ENCODE measurements at places on chromosomes 7 and 10. TPM values are rescaled to one million over a fixed set of nuclear protein-coding genes. Genes with fewer than 3 reads are reported as not detected.

FBXL13 gene
- polyA plus RNA-seq = 3.4 TPM

CBLL1 gene
- 25.3 TPM for polyA plus RNA-seq

GPR15LG gene
- not detected for polyA plus RNA-seq

TMEM139 gene
- polyA plus RNA-seq = 2.0 TPM

PRLHR gene
- polyA plus RNA-seq = not detected

HSPA12A gene
- 7.2 TPM for polyA plus RNA-seq

HBP1 gene
- 81.7 TPM for polyA plus RNA-seq

LRRC4 gene
- 2.9 TPM for polyA plus RNA-seq

NKX6-2 gene
- polyA plus RNA-seq = 9.9 TPM

MYL10 gene
- not detected for polyA plus RNA-seq

FANK1 gene
- polyA plus RNA-seq = 11.4 TPM

IGF2BP3 gene
- 45.5 TPM for polyA plus RNA-seq

MRLN gene
- not detected for polyA plus RNA-seq

PALD1 gene
- 14.3 TPM for polyA plus RNA-seq

TFEC gene
- not detected for polyA plus RNA-seq

IL2RA gene
- polyA plus RNA-seq = not detected

PGAM2 gene
- polyA plus RNA-seq = 213 TPM

HOXA2 gene
- 0.12 TPM for polyA plus RNA-seq

ELOVL3 gene
- 0.10 TPM for polyA plus RNA-seq

SUN1 gene
- polyA plus RNA-seq = 152 TPM

PCDH15 gene
- 0.49 TPM for polyA plus RNA-seq

ABCC2 gene
- polyA plus RNA-seq = 0.12 TPM

RASA4B gene
- 8.5 TPM for polyA plus RNA-seq

COL17A1 gene
- polyA plus RNA-seq = 0.18 TPM

INPP5A gene
- 97.2 TPM for polyA plus RNA-seq

CYP3A4 gene
- polyA plus RNA-seq = not detected

ANKRD22 gene
- not detected for polyA plus RNA-seq

FOXP2 gene
- polyA plus RNA-seq = 1.3 TPM

AGMO gene
- 0.16 TPM for polyA plus RNA-seq

ARHGEF5 gene
- 1.00 TPM for polyA plus RNA-seq

STOX1 gene
- 6.7 TPM for polyA plus RNA-seq

SPDYE6 gene
- 2.4 TPM for polyA plus RNA-seq

RARRES2 gene
- polyA plus RNA-seq = 5.7 TPM

FAM237B gene
- not detected for polyA plus RNA-seq

IDI1 gene
- polyA plus RNA-seq = 182 TPM

GIMAP8 gene
- polyA plus RNA-seq = not detected

BTRC gene
- 21.7 TPM for polyA plus RNA-seq

CTAGE4 gene
- not detected for polyA plus RNA-seq

AGAP6 gene
- 6.9 TPM for polyA plus RNA-seq

SEMA4G gene
- 7.0 TPM for polyA plus RNA-seq

ETV1 gene
- polyA plus RNA-seq = 93.7 TPM

PAX4 gene
- polyA plus RNA-seq = not detected

STRIP2 gene
- 22.0 TPM for polyA plus RNA-seq

C10orf67 gene
- 0.16 TPM for polyA plus RNA-seq

TMEM106B gene
- polyA plus RNA-seq = 70.0 TPM

FRMD4A gene
- polyA plus RNA-seq = 8.3 TPM

All from cardiac muscle cell (in vitro differentiated cells and primary cell).